ENCODE measurements at places on chromosomes 4 and X. TPM values are rescaled to one million over a fixed set of nuclear protein-coding genes. Genes with fewer than 3 reads are reported as not detected.

The WNK3 gene
- 1.3 TPM for total RNA-seq

The CDX4 gene
- not detected for total RNA-seq

The MID1 gene
- 30.5 TPM for total RNA-seq

The TMPRSS11B gene
- not detected for total RNA-seq

The NHSL2 gene
- total RNA-seq = 38.0 TPM
